WTC11 (cell line): ENCODE measurements at places on chromosomes 7 and 10.

DNA sequence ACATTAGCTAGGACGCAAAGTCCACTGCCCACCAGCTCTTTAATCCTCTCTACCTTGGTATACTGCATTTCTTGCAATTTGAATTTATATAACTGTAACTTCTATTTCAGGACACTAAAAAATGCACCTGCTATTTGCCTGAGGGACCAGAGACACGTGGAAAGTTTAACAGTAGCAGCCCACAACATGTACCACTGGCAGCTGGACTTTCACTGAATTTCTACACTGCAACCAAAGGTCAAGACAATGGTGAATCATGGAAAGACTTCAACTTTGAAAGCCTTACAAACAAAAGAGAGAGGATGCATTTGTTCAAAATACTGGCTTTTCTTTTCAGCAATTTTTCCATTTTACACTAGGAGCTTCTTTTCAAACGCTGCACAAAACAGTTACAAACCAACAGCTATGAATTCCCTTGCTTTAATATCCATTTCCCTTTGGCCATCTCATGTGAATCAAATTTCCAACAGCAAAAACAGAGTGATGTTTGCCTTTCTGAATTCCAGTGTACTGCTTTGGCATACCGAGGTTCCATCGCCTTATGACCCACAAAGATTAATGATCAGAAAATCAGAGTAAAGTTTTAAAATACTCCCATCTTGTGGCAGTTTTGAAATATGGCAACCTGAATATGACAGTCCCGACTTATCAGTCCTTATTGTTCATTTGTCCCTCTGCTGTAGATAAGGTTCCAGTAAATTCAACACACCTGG, 29.9 kb upstream of the HNRNPH3 start:
- DNase-seq = no peak

GRCh38 chr10:26216585-26217395, at the start of gene GAD2:
Gene GAD2 (plus strand): TSS chr10:26216774. CDS start chr10:26216810, 36 bp downstream.
- no peak for DNase-seq

DNA sequence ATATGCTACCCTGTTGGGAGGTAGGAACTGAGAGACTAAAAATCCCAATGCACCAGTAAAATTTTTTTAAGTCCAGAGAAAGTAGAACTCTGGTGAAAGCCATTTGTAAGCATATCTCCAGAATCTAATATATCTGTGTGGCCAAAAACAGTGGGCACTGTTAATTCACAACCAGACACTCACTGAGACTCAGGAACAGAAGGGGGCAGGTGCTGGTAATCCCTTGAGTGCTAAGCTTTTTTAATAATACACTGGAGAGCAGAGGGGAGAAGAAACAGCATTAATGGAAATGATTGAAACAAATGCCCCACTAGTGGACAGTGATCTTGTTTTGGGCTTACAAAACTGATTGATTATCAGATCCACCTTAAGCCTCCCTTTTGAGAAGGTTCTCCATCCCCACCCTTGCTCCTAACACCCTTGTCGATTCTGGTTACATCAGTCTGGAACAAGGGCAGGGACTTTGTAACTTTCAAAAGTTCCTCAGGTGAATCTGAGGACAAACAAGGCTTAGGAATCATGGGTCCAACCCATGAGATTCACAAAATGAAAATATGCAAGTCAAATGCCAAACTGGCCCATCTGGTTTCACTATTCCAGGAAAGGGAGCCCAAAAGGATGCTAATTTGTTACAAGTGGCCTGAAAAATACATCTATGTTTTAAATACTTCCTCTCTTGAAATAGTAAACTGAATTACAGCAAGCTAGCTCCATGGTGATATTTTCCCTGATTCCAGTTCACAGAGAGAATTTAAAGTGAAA, 29.7 kb downstream of the PLXNA4 start:
- no peak for DNase-seq

GRCh38 chr7:73520673-73521635, 1.1 kb downstream of the BAZ1B start:
- DNase-seq = no peak

DNA sequence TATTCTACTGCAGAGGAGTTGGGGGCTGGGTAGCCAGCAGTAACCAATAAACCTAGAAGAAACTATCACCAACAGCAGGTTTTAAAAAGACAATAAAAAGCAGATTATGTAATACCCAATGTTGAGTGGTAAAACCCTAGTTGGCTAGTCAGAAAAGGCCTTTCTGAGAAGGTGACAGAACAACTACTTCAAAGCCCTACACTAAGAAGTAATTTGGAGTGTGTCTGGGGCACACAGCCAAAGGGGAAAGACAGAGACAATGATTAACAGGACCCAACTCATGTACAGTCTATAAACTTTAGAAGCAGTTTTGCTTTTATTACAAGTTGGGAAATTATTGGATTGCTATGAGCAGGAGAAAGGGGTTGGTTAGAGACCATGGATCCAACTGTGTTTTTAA, 77.2 kb upstream of the TMEM106B start:
- no peak for DNase-seq
